ENCODE measurements at places on chromosomes 1 and 21.

DNA sequence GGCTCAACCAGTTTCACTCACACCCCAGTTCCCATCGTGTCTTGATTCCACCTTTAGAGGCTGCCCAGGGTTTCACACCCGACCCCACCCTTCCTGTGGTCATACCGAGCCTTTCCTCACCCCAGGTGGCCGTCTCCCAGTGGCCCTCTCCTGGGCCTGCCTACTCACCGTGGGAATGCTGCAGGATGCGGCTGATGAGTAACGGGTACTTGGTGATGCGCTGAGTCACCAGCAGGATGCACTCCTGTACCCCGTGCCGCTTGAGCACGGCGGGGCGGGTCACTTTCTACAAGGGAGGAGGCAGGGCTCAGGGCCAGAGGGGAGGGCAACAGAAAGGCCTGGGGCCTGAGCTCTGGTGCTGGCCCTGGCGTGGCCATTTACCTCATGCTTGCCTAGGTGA, 16.4 kb downstream of the ARHGEF2 start:
- no peak for DNase-seq

DNA sequence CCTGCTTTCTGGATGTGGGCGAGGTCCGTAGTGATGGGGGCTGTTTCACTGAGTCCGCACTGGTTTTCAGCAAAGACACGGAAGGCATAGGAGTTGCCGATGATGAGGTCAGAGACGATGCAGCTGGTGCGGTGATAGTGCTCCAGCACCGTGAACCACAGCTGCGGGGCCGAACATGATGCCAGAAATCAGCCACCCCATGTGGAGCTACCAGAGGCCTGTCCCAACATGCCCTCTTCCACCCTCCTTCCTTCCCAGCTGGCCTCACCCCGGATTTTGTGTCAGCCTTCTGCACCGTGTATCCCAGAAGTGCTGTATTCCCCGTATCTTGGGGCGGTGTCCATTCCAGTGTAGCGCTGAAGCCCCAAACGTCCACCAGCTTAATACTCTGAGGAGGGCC, 10.0 kb downstream of the MYBPHL start:
- DNase-seq, result no peak

- DNase-seq, result peak; percentile 37
These were observed 1.0 kb downstream of the ZNF496 start for GRCh38 chr1:247330548-247331171.

DNA sequence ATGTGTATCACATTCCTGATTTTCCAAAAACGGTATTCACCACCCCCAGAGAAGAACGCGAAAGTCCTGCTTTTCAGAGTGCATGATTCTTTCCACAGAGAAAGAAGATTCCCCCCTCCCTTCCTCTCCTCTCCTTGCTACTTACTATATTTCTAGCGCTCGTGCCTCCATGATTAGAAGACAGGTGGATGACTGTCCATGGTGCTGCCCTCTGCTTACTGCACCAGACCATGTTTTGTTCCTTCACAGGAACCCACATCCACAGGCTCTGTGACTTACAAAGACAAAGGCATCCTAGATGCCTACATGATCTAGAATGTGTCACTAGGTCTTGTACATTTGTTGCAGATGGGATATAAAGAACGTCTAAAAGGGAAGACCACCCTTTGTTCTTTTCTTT, 49.1 kb upstream of the ZNF648 start:
- DNase-seq, result no peak

DNA sequence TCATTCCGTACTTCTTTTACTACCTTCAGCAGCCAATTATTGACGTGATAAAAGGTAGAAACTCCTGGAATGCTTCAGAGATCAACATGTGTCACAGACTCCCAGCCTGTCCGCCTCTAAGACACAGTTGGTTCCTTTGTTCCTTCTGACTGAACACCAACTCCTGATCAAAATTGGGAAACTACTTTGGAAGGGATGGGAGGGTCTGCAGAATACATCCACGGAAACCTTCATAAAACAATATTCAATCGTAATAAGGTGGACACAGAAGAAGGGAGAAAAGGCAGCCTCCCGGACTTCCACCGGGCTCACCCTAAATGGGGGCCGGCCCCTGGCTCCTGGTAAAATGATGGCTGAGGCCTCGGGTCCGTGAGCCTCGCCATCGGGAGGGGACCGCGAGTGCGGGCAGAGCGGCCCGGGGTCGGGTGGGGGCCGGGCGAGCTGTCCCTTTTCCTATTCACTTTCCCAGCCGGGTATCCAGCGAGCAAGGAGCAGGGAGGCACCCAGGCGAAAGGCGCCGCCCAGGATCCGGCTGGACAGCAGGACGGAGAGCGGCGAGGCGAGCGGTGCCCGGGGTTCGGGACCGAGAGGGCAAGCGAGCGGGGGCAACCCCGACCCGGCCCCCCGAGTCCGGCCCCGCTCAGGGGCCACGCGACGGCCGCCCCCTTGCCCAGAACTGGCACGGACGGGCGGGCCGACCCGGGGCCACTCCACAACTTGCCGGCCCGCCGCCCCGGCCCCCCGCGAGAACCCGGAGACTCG, 805 bp downstream of the NRIP1 start:
- DNase-seq, result peak; percentile 70

GRCh38 chr1:8222789-8223188, 95.1 kb upstream of the SLC45A1 start:
- peak; percentile 39 for DNase-seq

- DNase-seq, result peak; percentile 42
These were observed 15.4 kb upstream of the RNU1-4 start for GRCh38 chr1:16724718-16725438.

- DNase-seq, result no peak
These were observed 11.4 kb downstream of the ZBTB48 start for GRCh38 chr1:6591222-6591621.

DNA sequence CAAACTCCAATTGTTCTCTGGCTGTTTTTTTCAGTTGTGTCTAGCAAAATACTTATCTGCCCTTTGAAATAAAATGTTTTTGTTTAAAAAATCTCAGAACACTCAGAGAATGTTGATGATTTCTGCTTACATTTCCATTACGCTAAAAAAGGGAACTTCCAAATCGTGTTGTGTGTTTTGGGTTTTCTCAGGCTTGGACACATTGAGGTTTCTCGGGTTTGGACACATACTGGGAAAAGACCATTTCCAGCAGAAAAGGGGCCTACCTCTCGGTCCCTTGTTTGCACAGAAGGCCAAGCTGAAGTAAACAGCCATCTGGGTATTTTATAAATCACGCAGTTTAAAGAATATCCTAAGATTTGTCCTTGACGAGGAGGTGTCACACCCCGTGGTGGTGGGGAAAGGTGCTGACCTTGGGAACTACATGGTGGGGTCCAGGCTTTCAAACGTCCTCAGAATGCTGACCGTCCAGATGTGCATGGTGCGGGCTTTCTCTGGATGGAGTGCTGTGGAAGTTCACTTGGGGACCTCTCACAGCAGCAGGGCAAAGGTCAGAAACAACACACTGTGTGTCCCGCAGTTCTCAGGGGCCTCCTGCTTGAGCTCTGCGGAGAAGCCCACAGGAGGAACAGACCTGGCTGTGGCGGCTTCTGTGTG, 67.8 kb downstream of the SLC37A1 start:
- DNase-seq, result no peak

GRCh38 chr1:13807209-13807608, 107.2 kb downstream of the PRDM2 start:
- DNase-seq, result peak; percentile 73

DNA sequence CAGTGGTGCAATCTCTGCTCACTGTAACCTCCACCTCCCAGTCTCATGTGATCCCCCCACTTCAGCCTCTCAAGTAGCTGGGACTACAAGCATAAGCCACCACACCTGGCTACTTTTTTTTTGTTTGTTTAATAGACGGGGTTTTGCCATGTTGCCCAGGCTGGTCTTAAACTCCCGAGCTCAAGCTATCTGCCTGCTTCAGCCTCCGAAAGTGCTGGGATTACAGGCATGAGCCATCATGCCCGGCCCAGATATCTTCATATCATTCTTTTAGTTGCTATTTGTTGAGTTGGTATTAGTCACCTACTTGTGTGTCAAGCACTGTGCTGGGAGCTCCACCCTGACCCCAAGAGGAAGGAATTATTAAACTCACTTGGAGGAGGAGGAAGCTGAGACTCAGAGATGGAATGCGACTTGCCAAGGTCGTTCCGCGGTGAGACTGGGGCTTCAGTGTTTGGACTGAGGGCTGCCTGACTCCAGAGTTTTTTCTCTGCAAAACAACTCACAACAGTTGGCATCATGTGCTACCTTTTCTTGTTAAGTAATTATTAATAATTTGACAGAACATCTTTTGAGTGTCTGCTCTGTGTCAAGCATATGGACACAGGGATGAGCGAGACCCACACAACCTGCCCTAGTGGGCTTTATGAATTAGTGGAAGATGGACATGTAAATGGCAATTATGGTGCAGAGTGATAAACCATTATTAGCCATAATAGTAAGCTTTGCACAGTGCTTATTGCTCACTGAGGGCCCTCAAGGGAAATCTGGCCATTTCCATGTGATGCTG, 132.0 kb downstream of the FOXD2 start:
- no peak for DNase-seq

DNA sequence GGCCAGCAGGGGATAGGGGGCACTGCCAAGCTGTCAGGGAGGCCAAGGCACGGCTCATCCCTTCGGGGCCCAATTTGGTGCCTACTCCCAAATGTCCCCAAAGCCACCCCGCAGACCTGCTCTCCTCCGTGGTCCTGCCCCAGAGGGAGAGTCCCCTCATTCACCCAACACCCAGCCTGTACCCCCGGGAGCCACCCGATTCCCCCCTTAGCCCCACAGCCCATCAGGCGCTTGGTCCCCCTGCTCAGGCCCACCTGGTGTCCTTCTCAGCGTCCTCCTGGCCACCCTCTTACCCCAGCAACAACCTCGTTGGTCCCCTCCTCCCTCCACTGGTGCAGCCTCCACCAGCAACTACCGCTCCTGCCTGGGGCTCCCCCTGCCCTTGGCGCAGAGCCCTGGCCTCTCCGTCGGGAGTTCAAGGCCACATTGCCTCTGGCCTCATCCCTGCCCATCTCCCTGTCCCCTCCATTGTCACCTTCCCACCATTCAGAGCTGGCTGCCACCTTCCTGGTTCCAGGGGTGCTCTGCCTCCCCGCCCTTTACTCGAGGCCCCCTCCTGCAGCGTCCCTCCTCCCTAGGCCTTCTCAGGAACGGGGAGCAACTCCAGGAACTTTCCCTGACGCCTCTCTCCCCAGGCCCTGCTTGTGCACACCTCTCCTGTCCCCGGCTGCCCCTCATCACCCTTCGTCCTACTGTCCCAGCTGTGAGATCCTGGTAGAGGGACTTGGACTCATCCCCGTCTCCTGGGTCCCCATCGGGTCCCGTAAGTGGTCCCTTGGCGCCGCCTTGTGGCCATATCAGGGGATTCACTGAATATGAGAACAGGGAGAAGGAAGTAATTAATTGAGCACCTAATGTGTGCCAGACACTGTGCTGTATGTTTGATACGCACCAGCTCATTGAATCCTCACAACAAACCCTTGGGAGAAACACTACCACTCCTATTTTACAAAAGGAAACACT, 73.9 kb downstream of the RAP1GAP start:
- peak; percentile 77 for DNase-seq

DNA sequence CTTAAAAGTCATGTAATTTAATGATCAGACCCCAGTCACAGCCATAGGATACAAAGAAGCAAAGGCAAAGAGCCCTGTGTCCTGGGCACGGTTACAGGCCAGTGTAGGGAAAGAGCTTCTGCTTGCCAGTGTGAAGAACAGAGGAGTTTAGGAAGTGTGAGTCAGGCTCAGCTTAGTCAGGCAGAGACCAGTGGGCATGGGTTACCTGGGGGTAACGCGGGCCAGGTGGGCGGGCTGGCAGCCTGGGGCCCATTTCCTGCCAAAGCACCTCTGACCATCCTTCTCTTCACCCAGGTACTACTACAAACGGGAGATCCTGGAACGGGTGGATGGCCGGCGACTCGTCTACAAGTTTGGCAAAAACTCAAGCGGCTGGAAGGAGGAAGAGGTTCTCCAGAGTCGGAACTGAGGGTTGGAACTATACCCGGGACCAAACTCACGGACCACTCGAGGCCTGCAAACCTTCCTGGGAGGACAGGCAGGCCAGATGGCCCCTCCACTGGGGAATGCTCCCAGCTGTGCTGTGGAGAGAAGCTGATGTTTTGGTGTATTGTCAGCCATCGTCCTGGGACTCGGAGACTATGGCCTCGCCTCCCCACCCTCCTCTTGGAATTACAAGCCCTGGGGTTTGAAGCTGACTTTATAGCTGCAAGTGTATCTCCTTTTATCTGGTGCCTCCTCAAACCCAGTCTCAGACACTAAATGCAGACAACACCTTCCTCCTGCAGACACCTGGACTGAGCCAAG, 4.7 kb downstream of the ELF3 start:
- DNase-seq, result no peak

GRCh38 chr1:64913361-64914015, 52.9 kb downstream of the JAK1 start:
- no peak for DNase-seq

DNA sequence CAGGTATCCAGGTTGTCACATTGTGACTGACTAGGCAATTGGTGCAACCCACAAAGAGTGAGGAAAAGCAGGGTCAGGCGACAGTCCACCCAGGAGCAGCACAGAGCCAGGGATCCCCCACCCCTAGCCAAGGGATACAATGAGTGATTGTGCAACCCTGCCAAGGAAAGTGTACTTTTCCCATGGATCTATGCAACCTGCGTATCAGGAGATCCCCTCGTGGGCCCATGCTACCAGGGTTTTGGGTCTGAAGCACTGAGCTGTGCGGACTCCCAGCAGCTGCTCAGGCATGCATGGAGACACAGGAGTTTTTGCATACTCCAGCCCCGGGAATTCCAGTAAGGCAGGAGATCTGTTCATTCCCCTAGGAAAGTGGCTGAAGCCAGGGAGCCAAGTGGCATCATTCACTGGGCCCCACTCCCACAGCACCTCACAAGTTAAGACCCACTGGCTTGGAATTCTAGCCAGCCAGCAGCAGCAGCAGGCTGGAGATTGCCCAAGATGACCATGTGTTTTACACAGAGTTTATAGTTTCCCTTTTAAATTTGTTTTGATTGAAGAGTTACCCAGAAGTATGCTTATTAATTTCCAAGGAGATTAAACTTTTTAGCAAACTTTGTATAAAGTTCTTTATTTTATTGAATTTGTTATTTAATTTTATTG, 136.0 kb downstream of the LTN1 start:
- DNase-seq, result no peak

DNA sequence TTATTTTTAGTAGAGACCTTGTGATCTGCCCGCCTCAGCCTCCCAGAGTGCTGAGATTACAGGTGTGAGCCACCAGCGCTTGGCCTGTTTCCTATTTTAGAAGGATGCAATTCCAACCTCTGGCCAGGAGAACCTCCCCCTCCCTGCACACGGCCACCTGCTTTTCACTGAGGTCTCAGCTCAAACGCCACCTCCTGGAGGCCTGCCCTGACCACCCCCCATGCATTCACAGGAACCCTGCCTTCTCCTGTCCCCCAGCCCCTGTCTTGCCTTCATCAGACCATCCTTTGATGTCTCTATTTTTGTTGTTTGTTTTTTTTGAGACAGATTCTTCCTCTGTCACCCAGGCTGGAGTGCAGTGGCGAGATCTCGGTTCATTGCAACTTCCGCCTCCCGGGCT, 2.3 kb downstream of the SRM start:
- DNase-seq, result no peak

GRCh38 chr1:232877365-232878028, 72.3 kb downstream of the MAP10 start:
- DNase-seq, result no peak

GRCh38 chr21:38741950-38742256, 63.8 kb upstream of the ETS2 start:
- DNase-seq, result no peak

- no peak for DNase-seq
These were observed 376.5 kb downstream of the SETD4 start for GRCh38 chr21:35683664-35684304.

GRCh38 chr1:36567601-36568341, 85.1 kb upstream of the CSF3R start:
- peak; percentile 72 for DNase-seq

- no peak for DNase-seq
These were observed 5.6 kb upstream of the TDRD10 start for GRCh38 chr1:154496383-154496782.

All from glutamatergic neuron (in vitro differentiated cells).